GM03348 (cell line): ENCODE measurements at places on chromosomes 6 and 20.

- no peak for DNase-seq
Observed at GRCh38 chr6:3392930-3393835, 63.7 kb downstream of the SLC22A23 start.

- DNase-seq, result no peak
Observed at GRCh38 chr20:444117-444516, 18.2 kb downstream of the TBC1D20 start.

- no peak for DNase-seq
Observed at GRCh38 chr6:16698997-16699868, 62.0 kb downstream of the ATXN1 start.

GRCh38 chr6:1702580-1703051 is 92.9 kb downstream of the FOXC1 start:
- peak; percentile 40 for DNase-seq

DNA sequence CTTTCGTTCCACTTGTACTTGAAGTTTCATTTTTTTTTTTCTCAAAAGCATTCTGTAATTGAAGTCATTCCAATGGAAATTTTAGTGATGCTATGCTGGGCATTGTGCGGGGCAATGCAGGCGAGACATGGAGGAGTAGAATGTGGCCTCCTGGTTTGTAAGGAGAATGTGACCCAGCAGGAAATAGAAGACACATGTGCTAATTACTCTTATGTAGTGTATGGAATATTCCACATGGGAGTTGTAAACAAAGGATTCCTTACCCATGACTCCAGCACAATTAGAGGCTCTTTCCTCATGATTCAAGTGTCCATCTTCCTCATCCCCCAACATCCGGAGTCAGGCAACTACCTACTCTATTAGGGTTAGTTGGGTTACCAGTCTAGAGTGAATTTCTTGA is 14.9 kb upstream of the RFPL4B start:
- peak; percentile 55 for DNase-seq

- peak; percentile 47 for DNase-seq
Observed at GRCh38 chr6:145669627-145670034, 65.7 kb downstream of the EPM2A start.

GRCh38 chr6:170073846-170074245 is 217.0 kb downstream of the DLL1 start:
- no peak for DNase-seq

GRCh38 chr6:10550764-10551163 is 29.6 kb downstream of the GCNT2 start:
- no peak for DNase-seq

DNA sequence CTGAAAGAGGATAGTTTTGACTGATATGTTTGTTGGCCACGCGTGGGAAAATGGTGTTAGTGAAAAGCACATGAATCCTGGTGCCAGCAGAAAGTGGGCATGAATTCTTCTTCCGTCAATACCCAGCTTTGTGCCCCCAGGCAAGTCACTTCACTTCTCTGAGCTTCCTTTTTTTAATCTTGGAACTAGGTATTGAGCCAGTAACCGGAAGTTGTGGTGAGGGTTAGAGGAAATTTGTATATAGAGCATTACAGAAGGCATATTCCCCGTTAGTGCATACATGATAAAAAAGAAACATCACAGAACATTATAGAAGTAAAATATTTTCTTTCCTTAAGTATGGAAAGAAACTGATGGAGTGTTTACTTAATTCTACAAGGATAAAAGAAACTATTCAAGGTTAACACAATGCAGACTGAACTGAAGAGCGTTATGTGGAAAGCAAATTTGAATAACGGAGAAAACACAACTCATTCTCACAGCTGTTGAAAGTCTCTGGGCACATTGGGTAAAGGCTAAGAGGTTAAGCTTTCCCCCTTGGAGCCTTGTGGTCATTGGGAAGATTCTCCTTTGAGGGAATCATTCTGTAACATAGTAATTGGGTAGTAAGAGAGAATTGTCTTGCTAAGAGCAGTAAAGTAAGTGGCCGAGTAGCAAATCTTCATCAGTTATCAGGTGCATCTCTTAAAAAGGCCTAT is 223.1 kb downstream of the BCAS1 start:
- DNase-seq, result no peak

DNA sequence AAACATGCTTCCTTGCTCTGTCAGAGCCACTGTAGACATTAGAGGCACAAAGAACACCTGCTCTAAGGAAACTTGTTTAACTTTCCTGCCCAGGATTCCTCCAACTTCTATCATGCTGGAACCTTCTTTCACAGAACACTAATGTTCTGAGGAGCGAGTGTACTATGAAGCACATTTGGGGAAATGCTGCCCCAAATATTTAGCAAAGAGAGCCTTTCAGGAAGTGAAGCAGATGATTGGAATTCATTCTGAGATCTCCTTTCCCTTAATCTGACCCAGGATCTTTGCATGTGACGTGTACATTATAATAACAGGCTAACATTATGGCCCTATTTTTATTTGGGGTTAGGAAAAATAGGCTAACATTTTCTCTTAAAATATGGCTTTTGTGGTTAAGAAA is 21.0 kb upstream of the FYN start:
- peak; percentile 53 for DNase-seq

DNA sequence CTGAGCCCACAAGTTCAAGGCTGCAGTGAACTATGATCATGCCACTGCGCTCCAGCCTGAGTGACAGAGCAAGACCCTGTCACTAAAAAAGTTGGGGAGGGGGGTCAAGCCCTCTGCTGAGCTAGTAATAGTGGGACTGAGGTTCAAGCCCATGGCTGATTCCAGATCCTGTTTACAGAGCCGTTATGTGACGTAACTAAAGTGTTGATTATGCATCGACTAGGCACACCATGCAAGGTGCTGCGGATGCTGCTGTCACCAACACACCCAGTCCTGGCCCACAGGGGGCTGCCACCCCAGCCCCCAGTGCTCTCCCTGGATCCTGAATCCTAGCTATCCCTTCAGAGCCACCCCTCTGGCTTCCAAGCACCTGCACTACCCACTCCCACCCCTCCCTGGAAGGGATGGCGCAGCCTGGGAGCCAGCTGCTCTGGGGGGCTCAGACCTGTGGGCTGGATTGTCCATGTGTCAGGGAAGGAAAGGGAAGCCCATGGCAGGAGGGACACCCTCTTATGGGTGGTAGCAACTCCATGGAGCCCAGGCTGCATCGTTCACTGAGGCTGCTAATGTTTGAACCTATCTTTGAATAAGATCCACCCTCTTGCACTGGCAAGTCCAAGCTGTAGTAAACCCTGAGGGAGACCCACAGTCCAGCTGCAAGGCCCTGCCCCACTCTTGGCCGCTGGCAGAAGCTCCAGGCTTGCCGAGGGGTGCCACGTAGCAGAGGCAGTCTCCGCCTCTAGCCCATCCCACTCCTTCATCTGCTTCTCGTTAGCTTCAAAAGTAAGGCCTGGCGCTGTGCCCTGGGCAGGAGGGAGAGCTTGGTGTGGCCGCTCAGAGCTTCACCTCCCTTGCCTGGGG is 95.0 kb downstream of the SNX5 start:
- DNase-seq, result peak; percentile 94

DNA sequence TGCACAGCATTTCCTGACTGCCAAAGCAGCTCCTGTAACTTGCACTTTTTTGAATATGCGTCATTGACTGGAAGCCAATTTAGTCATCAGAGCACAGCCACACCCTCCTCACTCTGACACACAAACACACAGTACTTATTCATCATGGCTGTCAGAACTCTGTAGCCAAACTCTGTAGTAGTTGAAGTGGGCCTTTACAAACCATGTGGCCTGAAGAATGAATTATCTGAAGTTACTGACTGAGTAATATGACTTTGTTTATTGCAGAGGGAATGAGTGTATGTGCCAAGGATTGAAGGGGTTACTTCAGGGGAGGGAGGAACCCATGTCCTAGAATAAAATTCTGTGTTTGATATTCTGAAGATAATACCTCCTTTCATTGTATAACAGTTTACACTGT is 102.7 kb downstream of the FIG4 start:
- DNase-seq, result peak; percentile 82

GRCh38 chr6:128492386-128492785 is 28.0 kb downstream of the PTPRK start:
- no peak for DNase-seq

DNA sequence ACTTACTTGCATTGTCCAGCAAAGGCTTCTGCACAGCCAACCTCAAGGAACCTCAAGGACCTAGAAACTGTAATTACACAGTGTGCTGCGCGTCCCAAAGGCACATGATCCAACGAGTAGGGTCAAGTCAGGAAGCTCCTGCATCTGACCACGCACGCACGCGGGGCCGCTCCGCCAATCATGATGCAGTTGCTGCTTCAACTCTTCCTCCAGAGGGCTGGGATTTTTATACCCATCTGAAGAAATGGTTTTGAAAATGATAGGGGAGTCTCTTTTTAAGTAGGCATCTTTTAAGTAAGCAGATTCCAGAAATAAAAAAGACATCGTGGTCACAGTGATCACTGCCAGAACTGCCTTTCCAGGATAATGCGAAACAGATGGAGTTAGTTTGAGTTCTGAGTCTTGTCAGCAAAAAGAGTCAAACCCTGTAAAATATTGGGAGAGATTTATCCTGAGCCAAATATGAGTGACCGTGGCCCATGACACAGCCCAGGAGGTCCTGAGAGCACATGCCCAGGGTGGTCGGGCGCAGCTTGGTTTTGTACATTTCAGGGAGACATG is 34.0 kb downstream of the KIF25 start:
- peak; percentile 77 for DNase-seq

DNA sequence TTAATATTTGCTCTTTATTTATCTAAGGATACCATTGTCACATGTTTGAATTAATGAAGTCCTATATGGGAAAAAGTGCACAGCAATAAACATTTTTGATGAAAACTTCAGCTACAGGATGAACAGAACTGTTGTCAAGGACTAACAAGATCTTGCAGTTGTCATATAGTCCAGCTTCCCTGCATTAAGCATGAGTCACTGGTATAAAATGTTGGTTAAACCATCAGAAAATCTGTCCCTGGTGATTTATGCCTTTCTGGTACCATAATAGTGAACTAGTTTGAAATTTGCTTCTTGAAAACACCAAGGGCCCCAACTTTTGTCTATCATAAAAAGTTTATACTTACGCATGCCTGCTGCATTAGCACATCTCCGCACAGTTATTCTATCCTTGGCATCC is 60.4 kb upstream of the RSPO3 start:
- no peak for DNase-seq

DNA sequence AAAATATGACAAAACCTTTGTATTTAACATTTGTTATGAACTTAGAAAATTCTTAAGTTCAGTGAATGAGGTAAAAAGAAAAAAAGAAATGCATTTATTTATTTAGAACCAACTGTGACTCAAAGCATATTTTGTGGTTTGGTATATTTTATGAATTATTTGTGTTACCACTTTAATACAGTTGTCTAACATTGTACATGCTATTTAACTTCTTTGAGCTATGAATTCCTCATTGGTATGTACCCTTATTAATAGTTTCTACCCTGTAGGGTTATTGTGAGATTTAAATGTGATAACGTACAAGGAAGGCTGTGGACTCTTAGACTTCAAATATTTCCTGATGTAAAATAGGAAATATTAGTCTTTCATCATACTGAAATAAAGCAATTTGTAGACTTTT is 162.6 kb downstream of the MMUT start:
- no peak for DNase-seq

GRCh38 chr6:145529582-145529981 is 205.7 kb downstream of the EPM2A start:
- DNase-seq, result no peak

DNA sequence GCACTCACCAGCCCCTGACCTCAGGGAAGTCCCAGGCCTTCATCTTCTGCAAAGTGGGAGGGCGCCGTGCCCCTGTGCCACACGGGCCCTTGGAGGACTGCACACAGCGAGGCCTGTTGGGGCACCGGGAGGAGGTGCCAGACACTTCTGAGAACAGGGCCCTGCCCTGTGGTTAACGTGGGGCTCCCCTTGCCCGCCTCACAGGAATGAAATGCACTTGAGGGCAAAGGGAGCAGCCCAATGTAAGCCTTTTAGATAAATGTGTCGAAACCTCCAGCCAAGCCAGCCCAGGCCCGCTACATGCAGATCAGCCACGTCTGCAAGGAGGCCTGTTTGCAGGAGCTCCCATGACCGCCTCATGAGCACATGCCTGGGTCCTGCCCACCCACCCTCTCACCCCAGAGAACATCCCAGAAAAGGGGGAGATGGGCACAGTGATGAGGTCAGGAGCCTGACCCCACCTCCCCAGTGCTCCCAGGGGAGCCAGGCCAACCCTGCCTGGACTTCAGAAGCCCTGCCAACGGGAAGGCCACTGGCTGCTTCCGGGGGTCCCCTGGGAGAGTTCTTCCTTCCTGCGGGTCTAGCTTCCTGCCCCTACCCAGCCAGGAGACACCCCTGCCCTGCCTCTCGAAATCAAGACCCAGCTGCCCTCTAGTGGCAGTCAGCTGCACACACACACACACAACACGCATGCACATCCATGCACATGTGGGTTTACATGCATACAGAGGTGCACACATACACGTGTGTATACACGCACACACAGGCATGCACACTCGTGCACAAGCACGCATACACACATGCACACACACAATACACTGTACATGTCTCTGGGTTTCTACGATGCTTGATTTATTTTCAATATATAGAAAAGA is 178.7 kb downstream of the TAF4 start:
- peak; percentile 82 for DNase-seq

DNA sequence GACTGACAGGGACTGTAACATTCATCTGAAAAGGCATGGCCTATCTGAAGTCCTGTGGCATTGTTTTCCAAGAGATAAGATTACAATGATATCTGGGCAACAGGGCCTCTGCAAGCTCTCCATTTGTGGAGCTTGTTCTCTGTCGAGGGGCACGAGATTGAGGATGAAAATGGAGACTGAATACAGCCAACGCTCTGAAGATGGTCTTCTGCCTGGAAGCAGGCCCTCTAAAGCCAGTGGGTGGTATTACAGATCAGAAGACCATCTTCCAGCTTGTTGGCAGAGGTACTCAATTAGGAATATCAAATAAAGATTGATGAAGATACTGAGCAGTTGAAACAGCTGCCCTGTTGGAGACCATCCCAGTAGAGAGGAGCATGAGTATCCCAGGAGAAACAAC is 288.2 kb downstream of the CENPW start:
- no peak for DNase-seq

DNA sequence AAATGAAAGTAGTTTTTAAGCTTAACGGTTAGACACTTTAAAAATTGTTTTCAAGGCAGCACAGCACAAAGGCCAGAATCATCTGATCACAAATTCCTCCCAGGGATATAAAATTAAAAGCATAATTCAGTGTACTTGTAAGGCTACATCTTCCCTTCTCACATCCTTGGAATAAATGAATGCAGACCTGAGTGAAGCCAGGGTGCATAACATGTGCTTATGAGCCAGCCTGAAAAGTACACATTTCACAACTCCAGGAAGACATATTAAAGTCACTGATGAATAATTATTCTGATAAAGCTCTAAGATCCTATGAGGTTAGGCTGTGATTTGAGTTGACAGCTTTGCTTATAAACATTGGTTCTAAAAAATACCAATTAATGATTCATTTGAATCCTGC is 163.6 kb downstream of the BTBD9 start:
- no peak for DNase-seq
